Activated CD4-positive, alpha-beta T cell treated with anti-CD3 and anti-CD28 coated beads, Interleukin-2, amount 50 U/mL, for 1 hour (primary cell): ENCODE measurements at places on chromosomes 1 and 21.

GRCh38 chr1:83318366-83318765 is 680.6 kb downstream of the TTLL7 start:
- no peak for DNase-seq

- no peak for DNase-seq
Observed at GRCh38 chr1:228011721-228012311, 5.0 kb downstream of the WNT3A start.

DNA sequence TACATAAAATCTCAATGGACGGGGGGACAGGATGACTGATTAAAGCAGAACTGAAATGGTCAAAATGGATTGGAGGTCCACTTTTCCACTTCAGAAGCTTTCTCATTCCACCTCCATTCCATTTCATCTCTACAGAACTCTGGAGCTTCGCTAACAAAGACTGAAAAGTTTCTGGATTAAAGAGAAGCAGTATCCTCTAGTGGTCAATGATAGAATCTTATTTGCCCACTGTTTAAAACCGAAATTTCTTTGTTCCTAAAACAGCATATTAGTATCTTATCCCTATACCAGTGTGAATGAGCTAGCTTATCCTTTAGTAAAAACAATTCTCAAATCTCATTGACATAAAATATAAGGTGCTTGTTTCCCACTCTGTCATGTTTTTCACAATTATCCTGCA is 890.6 kb downstream of the KCNT2 start:
- DNase-seq = no peak

- no peak for DNase-seq
Observed at GRCh38 chr1:66546047-66546810, 12.3 kb downstream of the SGIP1 start.

- DNase-seq = no peak
Observed at GRCh38 chr1:30525631-30525970, 197.8 kb downstream of the MATN1 start.

GRCh38 chr1:151970626-151971025 is 23.0 kb downstream of the S100A10 start:
- DNase-seq = no peak

DNA sequence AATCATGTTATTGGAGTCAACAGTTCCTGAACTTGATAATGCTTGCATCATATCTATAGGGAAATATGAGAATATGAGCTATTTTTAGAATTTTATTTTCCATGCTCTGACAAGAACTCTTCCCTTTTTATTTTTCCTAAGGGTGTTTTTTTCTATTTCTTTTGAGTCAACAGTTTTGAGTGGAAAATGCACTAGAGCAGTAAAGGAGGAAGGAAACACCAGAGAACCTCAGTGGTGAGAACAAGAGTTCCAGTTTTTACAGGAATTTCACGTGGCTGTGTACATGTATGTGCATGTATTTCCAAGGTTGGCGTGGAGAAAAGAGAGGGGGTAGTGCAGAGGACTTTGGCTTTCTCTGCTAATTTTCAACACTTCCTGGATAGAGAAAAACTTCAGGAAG is 63.6 kb upstream of the TNFSF18 start:
- DNase-seq = no peak

DNA sequence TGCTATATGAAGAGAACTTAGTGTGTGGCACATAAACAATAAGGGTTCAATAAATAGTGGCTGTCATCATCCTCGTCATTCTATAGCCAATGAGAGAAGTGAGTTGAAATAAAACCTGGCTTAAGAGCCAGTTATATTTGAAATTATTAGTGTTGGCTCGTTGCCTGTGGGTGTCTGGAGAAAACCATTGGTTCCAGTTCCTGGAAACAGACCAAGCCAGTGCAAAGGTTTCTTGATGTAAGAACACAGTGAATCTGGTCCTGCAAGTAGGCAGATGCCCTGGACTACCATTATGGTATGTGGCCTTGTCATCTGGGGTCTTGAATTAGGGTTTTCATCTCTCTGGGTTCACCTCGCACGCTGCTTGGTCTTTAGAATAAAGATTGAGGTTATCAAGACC is 43.3 kb downstream of the URB2 start:
- DNase-seq = no peak

DNA sequence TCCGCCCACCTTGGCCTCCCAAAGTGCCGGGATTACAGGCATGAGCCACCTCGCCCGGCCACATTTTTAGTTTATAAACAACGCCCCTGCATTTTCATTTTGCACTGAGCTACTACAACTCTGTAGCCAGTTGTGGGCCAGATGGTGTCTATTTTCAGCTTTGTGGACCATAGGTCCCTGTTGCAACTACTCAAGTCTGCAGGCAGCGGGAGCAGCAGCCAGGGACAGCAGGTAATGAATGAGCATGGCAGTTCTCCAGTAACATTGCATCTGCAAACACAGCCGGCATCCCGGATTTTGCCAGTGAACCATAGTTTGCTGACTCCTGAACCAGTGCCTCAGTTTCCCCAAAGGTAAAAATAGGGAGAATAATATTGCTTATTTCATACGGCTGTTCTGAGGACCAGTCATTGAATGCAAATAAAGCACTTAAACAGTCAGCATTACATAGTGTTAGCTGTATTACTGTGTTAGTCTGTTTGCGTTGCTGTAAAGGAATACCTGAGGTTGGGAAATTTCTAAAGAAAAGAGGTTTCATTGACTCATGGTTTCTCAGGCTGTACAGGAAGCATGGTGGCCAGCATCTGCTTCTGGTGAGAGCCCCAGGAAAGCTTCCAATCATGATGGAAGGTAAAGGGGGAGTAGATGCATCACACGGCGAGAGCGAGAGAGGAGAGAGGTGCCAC is 65.5 kb upstream of the SLC45A1 start:
- DNase-seq = no peak

DNA sequence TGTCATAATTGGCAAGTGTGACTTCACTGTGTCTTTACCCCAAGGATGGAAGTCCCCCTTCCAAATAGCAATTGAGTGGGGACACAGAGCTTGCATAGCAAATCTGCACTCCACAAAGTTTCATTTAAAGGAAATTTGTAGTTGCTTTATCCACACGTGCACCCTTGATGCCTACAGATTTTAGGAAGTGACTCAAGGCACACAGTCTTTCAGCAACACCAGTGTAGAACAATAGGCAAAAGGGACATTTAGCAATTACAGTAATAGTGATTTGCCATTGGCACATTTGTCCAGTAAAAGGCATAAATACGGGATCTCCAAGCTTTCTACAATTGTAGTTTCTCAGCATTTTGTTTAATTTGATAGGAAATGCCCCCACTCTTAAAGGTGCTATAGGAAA is 43.4 kb upstream of the KAZN start:
- DNase-seq = no peak

GRCh38 chr1:209652121-209652735 is at the start of gene LAMB3:
Gene LAMB3, minus strand, starts transcription at chr1:209652425. Its CDS starts 1,481 bp downstream, at chr1:209650944.
- no peak for DNase-seq

- no peak for DNase-seq
Observed at GRCh38 chr1:41399145-41399795, 38.0 kb downstream of the FOXO6 start.
